ENCODE measurements at places on chromosomes 6 and 20. TPM values are rescaled to one million over a fixed set of nuclear protein-coding genes. Genes with fewer than 3 reads are reported as not detected.
A peak's percentile ranks its signal among the peaks of the same experiment; 100 is the strongest.

The MOXD1 gene
- total RNA-seq, result 0.08 TPM

DNA sequence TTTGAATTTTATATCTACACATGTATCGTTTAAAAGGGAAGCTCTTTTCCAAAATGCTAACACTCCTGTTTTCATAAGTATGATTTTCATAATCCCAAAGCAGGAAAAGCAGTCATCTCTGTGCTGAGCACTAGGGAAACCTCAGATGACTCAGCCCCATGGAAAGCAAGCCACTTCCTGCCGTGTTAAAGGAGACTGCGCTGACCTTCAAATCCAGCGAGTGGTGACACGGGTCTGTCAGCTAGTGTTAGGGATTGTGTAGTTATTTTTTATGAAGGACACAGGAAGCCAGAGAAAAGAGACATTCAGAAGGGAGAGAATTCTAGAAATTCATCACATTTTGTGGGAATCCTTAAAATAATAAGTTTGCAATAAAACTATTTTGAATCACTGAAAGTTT is 57.0 kb upstream of the CD93 start:
- no peak for DNase-seq

- no peak for DNase-seq
Measured at GRCh38 chr6:170012037-170012330, 260.6 kb downstream of the ERMARD start.

DNA sequence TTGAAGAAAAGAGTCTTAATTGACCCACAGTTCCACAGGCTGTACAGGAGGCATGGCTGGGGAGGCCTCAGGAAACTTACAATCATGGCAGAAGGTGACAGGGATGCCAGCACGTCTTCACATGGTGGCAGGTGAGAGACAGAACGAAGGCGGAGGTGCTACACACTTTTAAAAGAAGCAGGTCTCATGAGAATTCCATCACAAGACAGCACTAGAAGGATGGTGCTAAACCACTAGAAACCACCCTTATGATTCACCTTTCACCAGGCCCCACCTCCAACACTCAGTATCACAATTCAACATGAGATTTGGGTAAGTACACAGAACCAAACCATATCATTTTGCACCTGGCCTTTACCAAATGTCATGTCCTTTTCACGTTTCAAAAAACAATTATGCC is 20.9 kb downstream of the TAGAP start:
- no peak for DNase-seq

The SYNE1 gene
- total RNA-seq, result 12.7 TPM

GRCh38 chr6:143579703-143580102 is 68.2 kb upstream of the FUCA2 start:
- no peak for DNase-seq

GRCh38 chr20:4674672-4675071 is 47.0 kb upstream of the PRND start:
- DNase-seq, result no peak

The STMND1 gene
- total RNA-seq, result not detected

The IL20RA gene
- 0.10 TPM for total RNA-seq

- no peak for DNase-seq
Measured at GRCh38 chr6:165762876-165763275, 99.8 kb upstream of the PDE10A start.

The ADGRF1 gene
- total RNA-seq, result not detected

DNA sequence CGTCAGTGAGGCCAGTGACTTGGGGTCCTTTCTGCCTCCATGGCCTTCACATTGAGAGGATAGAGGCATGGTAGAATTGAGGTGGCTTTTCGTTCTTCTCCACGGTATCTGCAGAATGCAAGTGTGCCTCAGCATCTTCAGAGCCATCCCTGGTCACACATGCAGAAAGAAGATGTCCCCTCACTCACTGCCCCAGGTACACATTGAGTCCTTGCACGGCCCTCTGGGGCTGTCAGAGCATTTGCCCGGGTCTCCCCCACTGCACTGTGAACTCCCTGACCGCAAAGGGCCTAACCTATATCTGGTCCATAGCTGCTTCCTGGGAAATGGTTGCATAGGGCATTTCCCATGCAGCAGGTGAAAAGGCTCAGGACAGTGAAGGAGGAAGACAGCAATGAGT is 115.7 kb downstream of the SCML4 start:
- no peak for DNase-seq

The ERVFRD-1 gene
- total RNA-seq, result not detected

GRCh38 chr20:34808583-34808982 is 16.9 kb downstream of the NCOA6 start:
- DNase-seq, result no peak

DNA sequence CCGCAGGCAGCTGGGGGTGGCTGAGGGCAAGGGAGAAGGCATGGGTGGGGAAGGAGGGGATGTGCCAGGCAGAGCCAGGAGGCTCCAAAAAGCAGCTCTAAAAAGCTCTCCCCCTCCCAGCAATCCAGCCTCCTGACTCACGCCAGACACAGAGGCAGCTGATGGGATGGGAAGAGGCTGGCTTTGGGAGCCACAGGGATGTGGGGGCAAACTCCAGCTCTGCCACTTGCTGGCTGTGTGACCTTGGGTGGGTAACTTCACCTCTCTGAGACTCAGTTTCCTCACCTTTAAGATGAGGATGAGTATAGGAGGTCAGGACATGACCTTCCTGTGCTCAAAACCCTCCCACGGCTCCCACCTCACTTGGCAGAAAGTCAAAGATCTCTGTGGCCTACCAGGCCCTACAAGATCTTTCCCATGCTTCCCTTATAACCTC is 148.9 kb downstream of the CEBPB start:
- no peak for DNase-seq

GRCh38 chr6:158955255-158955654 is 44.7 kb downstream of the RSPH3 start:
- DNase-seq, result no peak

The OR2J3 gene
- total RNA-seq, result not detected

The PAK5 gene
- total RNA-seq, result 0.10 TPM

GRCh38 chr6:163341224-163342061 is 73.1 kb upstream of the QKI start:
- DNase-seq, result no peak

DNA sequence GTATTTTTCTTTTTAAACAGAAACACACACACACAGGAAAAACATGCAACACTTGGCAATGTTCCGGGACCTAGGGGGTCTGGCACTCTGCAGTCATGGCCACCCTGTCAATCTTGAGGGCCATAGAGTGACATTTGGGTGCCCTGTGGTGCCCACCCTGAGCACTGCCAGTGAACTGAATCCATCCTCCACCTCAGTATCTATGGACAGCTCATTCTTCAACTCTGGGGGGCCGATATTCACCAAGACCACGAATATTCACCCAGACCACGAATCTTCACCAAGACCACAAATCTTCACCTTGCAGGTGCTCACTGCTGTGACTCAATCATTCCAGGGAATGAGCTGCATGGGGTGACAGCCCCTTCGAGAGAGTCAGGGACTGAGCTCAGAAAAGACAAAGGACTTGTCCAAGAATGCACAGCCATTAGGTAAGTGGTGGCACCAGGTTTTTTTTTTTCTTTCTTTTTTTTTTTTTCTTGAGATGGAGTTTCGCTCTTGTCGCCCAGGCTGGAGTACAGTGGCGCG is 19.1 kb downstream of the SNAI1 start:
- DNase-seq, result no peak

The PERP gene
- total RNA-seq, result 11.4 TPM

The GPR6 gene
- total RNA-seq, result not detected

DNA sequence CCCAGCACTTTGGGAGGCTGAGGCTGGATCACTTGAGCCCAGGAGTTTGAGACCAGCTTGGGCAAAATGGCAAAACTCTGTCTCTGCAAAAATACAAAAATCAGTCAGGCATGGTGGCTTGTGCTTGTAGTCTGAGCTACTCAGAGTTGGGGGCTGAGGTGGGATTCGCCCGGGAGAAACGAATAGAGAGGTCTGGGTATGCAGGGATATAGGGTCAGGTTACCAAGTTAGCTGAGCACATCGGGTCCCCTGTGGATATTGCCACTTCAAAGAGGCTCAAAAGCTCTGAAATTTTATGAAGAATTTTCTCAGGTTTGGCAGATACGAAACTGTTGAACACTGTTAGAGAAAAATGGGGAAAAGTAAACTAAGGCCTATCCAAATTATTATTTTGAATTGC is 120.9 kb upstream of the SGK1 start:
- no peak for DNase-seq

DNA sequence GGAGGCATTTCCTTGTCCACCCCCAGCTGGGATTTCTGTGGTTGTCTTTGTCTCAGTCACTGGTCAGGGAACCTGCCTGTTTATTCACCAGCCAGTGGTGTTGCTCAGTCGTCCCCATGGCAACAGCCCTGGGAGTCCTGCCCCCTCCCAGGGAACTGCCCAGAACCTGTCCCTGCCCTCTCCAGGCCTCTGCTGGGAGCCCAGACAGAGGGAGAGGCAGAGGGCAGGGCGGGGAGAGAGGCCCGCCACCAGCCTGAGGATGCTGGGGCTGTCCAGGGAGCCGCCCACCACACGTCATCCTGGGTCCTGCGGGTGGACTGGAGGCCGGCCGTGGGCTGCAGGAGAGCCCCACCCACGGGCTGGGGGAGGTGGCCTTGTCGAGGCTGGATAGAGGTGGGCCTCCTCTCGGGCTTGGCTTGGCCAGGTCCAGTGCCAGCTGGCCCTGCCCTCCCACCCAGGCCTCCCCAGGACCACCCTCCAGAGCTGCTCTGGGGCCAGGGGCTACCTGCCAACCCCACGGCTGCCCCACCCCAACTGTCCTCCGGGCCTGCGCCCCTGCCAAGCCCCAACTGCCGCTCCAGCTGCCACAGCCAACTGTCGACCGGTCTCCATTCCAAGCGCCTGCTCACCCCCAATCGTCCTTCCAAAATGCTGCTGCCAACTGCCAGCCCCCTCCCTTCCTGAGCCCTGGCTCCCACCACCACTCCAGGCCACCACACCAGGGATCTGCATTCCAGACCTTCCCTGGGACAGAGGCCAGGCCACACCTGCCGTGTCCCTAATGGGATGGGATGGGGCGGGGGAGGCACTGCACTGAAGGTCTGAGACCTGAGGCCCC is 4.2 kb upstream of the ZBTB46 start:
- DNase-seq, result peak; percentile 87

GRCh38 chr20:11995805-11996567 is 78.3 kb downstream of the BTBD3 start:
- no peak for DNase-seq

The PNLDC1 gene
- total RNA-seq, result not detected

- no peak for DNase-seq
Measured at GRCh38 chr6:87146363-87146762, 9.0 kb upstream of the ZNF292 start.

The BANF2 gene
- not detected for total RNA-seq

DNA sequence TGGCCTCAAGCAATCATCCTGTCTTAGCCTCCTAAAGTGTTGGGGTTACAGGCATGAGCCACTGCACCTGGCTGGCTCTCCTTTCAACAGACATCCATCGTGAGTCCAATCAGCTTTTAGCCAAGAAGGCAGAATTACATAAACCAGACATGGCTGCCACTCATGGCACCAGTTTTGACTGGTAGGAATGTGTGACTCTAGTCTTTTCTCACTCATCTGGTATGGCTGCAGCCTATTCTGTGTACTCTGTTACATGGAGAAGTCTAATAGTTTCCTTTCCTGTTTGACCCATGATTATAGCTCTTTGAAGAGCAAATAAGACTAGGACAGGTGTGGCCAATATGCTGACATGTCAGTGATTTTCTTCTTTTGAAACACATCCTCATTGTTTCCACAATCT is 27.0 kb upstream of the RNF144B start:
- no peak for DNase-seq

The HRH3 gene
- not detected for total RNA-seq

DNA sequence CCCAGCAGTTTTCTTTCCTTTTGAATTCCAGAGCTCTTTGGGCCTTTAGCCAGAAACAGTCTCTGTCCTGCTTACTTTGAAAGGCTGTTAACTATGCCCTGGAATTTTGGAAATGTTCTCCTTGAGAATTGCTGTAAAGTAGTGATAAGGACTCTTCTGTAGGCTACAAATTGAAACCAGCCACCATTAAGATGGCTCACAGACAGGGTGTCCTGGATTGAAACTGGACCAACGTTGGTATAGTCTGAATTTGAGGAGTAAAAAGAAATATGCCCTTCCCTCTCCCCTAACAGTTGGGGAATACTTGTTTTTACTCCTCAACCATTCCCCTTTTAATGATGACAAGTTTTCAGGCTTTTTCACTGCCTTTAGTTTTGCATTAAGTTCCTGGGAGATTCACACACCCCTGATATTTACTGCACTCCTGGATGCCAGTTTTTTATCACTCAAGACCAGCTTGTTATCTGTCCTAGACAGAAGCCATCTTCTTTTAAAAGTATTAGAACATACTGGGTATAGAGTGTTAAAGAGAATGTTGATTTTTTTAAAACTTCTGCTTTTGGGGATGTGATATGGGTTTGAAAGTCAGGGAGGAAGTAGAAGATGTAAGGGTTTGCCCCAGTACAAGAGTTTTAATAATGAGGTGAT is 21.9 kb downstream of the TOP1 start:
- no peak for DNase-seq

DNA sequence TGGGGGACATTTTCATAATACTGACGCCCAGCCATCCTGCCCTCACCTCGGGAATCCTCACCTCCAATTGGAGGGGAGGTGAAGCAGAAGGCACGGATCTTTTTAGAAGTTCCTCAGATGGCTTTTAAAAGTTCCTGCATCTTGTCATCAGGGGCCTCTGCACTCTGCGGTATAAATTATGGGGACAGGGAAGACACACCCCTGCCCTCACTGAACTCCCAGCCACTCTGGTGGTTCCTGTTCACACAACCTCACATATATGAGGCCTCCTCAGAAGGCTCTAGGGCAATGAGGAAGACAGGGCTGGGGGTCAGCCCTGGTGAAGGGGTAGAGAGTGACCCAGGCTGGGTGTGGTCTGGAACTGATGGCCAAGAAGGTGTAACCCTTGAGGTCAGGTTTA is 187.0 kb downstream of the SOD2 start:
- DNase-seq, result no peak

GRCh38 chr20:14526891-14527290 is 189.5 kb upstream of the FLRT3 start:
- DNase-seq, result no peak

DNA sequence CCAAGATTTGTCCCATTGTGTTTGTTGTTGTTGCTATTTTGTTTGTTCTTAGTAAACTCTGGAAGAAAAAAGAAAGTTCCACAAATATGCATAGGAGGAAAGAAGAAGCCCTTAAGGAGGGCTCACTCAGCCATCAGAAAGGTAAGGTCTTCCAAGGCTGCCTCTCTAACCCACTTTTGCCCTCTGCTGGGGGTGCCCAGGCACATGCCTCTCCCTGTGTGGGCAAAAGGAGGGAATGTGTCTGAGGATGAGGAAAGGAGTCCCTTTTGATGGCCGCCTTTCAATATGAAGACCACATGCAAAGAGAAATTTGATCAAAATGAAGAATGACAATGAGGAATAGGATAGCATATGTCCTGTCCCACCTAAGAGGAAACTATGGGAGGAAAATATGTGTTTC is 248.2 kb upstream of the POU3F2 start:
- DNase-seq, result no peak

- no peak for DNase-seq
Measured at GRCh38 chr6:170037541-170038250, 253.2 kb downstream of the DLL1 start.

- DNase-seq, result peak; percentile 79
Measured at GRCh38 chr6:159134701-159135364, 34.4 kb upstream of the FNDC1 start.

The PCSK2 gene
- 1.0 TPM for total RNA-seq

The GSTA2 gene
- not detected for total RNA-seq

The GABRR1 gene
- total RNA-seq, result not detected

GRCh38 chr20:14989535-14990290 is 652.3 kb upstream of the FLRT3 start:
- DNase-seq, result no peak

- no peak for DNase-seq
Measured at GRCh38 chr6:159828074-159828473, 28.0 kb downstream of the PNLDC1 start.

GRCh38 chr6:48689498-48689897 is 578.5 kb upstream of the PTCHD4 start:
- no peak for DNase-seq
